A673 (cell line): ENCODE measurements at places on chromosomes 13 and 19. TPM values are rescaled to one million over a fixed set of nuclear protein-coding genes. Genes with fewer than 3 reads are reported as not detected.

The PRR22 gene
- total RNA-seq: 6.5 and 8.2 TPM in 2 replicates

The CLDN10 gene
- 0.37 TPM in 1 of 2 replicates, not detected in the other for total RNA-seq

The CYP2S1 gene
- 0.19 and 0.24 TPM in 2 replicates for total RNA-seq

The PLVAP gene
- total RNA-seq: 0.24 TPM in 1 of 2 replicates, not detected in the other

The OR7D2 gene
- total RNA-seq: not detected in 2 replicates

The ZNF256 gene
- total RNA-seq: 9.5 and 11.0 TPM in 2 replicates

The KIR2DL3 gene
- not detected in 2 replicates for total RNA-seq

The RANBP3 gene
- total RNA-seq: 126 and 130 TPM in 2 replicates

The RXFP2 gene
- not detected in 2 replicates for total RNA-seq

The ZIK1 gene
- 16.3 and 16.7 TPM in 2 replicates for total RNA-seq

The ZNF497 gene
- total RNA-seq: 2.6 and 3.4 TPM in 2 replicates

The TMEM255B gene
- total RNA-seq: 0.06 and 0.15 TPM in 2 replicates

The IGSF23 gene
- total RNA-seq: not detected in 2 replicates

The ZNF723 gene
- not detected in 2 replicates for total RNA-seq

The TMPRSS9 gene
- total RNA-seq: not detected in 2 replicates

The LGALS7 gene
- total RNA-seq: not detected in 2 replicates

The OR4F17 gene
- not detected in 2 replicates for total RNA-seq

The ERICH6B gene
- not detected in 2 replicates for total RNA-seq

GRCh38 chr13:76314495-76314894 lies 571.7 kb downstream of the KCTD12 start:
- H3K4me1 ChIP-seq: no peaks in the 10 kb centered on the region
- no peaks in the 10 kb centered on the region for H3K36me3 ChIP-seq
- DNase-seq: no peak

DNA sequence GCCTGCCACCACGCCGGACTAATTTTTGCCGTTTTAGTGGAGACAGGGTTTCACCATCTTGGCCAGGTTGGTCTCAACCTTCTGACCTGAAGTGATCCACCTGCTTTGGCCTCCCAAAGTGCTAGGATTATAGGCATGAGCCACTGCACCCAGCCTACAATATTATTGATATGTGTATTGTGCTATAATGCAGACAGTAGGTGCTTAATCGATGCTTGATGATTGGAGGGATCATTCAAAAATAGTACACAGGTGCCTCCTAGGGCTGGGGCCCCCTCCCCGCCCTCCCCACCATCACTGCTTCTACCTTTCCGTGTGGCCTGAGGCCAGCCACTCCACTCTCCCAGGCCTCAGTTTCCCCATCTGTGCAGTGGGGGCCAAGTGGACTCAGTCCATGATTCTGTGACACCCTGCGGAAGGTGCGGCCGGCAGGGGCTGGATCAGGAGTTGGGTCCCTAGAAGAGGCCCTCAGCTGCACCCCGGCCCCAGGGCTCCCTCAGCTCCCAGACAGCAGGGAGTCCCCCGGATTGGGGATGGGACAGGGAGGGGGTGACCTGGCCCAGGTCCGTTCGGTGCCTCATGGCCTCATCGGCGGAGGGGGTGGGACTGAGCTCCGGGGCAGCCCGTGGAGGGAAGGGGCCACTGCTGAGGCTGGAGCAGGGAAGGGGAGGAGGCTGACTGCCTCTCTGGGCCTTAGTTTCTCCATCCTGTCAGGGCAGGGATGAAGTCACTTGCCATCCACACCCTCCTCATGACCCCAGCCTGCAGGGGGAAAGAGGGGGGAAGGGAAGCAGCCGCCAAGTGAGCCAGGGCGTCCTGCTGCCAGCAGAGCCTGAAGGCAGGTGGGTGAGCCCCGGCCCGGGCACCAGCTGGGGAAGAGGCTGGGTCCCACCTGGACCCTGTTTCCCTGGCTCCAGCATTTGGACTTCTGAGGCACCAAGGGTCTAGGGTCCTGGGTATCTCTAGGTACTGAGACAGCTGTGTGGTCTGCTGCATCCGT lies 1.2 kb downstream of the ADAMTSL5 start:
- H3K27ac ChIP-seq: no peak overlapping the region
- peaks cover 12% of the 10 kb centered on the region for H3K4me1 ChIP-seq
- no peak for DNase-seq
- H3K36me3 ChIP-seq: no peaks in the 10 kb centered on the region

GRCh38 chr13:73656863-73657262 lies 477.3 kb downstream of the KLF12 start:
- H3K27ac ChIP-seq: no peak overlapping the region
- no peaks in the 10 kb centered on the region for H3K4me1 ChIP-seq
- no peaks in the 10 kb centered on the region for H3K36me3 ChIP-seq
- no peaks in the 10 kb centered on the region for H3K27me3 ChIP-seq
- DNase-seq: no peak

GRCh38 chr19:7507884-7508283 lies 8.0 kb upstream of the ZNF358 start:
- H3K27me3 ChIP-seq: no peaks in the 10 kb centered on the region
- H3K36me3 ChIP-seq: no peaks in the 10 kb centered on the region
- no peak overlapping the region for H3K27ac ChIP-seq
- no peak overlapping the region for H3K4me3 ChIP-seq

GRCh38 chr13:38635030-38635429 lies 51.8 kb upstream of the FREM2 start:
- no peak for DNase-seq
- H3K4me3 ChIP-seq: no peak overlapping the region
- peaks cover 7% of the 10 kb centered on the region for H3K4me1 ChIP-seq
- no peaks in the 10 kb centered on the region for H3K27me3 ChIP-seq
- no peaks in the 10 kb centered on the region for H3K36me3 ChIP-seq

DNA sequence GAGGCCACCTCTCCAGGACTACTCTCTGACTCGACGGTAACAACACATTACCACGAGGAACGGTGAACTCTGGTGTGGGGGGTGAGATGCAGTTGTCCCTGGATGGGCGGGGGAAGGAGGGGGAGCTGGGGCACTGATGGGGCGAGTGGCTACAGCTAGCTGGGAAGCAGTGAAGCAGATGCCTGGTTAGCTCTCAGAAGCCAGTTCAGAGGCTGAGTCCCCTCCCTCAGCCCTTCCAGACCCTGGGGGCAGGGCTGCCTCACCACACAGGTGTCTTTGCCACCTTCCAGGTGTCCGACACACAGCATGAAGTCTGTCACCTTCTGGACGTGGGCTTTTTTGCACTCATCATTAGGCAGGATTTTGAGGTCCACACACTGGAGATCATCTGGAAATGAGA lies 4.0 kb downstream of the KLK1 start:
- H3K36me3 ChIP-seq: no peaks in the 10 kb centered on the region
- DNase-seq: no peak
- no peak overlapping the region for H3K4me3 ChIP-seq
- H3K27me3 ChIP-seq: peaks cover 7% of the 10 kb centered on the region
- no peak overlapping the region for H3K27ac ChIP-seq

GRCh38 chr13:24180750-24181377 lies 20.3 kb downstream of the SPATA13 start:
- no peak overlapping the region for H3K4me3 ChIP-seq
- no peak for DNase-seq
- H3K27me3 ChIP-seq: no peaks in the 10 kb centered on the region
- H3K27ac ChIP-seq: no peak overlapping the region

GRCh38 chr19:41554907-41555306 lies 21.1 kb upstream of the CEACAM21 start:
- H3K27ac ChIP-seq: no peak overlapping the region
- no peaks in the 10 kb centered on the region for H3K27me3 ChIP-seq
- no peaks in the 10 kb centered on the region for H3K36me3 ChIP-seq
- peaks cover 5% of the 10 kb centered on the region for H3K4me1 ChIP-seq
- no peak overlapping the region for H3K4me3 ChIP-seq

DNA sequence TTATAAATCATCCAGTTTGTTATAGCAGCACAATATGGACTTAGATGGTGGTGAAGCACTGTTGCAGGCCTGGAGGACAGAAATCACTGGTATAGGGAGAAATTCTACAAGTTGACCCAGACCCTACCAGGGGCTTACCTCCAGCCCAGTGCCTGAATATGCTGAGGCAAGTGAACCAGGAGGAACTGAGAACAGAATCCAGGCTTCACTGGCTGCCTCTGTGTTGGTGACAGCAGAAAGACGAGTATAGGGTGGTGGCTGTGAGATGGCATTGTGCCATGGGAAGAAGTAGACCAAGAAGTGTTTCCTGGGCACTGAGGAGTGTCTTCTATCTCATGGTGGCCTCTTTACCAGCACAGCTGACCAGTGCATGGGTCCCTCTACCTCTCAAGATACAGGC lies 15.9 kb upstream of the EID2 start:
- no peaks in the 10 kb centered on the region for H3K36me3 ChIP-seq
- H3K4me3 ChIP-seq: no peak overlapping the region
- H3K4me1 ChIP-seq: no peaks in the 10 kb centered on the region
- peaks cover 14% of the 10 kb centered on the region for H3K27me3 ChIP-seq

DNA sequence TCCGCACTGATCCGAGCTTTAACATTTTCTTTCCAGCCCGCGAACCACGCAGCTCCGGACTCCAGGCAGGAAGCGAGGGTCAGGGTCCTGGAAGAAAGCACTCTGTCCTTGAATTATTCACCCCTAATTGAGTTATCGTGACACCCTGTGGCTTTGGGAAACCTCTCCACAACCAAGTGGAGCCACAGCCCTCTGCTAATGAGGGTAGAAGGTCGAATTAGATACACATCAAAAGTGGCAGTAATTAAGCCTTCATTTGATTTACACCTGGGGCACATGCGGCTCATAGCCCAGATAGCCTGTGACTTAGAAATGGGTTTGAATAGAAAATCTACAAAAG lies 15.9 kb upstream of the RNF17 start:
- H3K27ac ChIP-seq: no peak overlapping the region
- peaks cover 7% of the 10 kb centered on the region for H3K4me1 ChIP-seq
- H3K36me3 ChIP-seq: no peaks in the 10 kb centered on the region
- peak overlapping the region; percentile 41 for H3K4me3 ChIP-seq

- H3K27ac ChIP-seq: no peak overlapping the region
- DNase-seq: no peak
- H3K36me3 ChIP-seq: no peaks in the 10 kb centered on the region
- H3K4me1 ChIP-seq: no peaks in the 10 kb centered on the region
These were observed 270.6 kb downstream of the SLITRK6 start for GRCh38 chr13:85528491-85529217.

- H3K27ac ChIP-seq: no peak overlapping the region
- no peaks in the 10 kb centered on the region for H3K4me1 ChIP-seq
- no peak for DNase-seq
- no peak overlapping the region for H3K4me3 ChIP-seq
These were observed 129.8 kb downstream of the DLEU7 start for GRCh38 chr13:50713523-50714248.

- peak; percentile 21 for DNase-seq
- peaks cover 5% of the 10 kb centered on the region for H3K4me1 ChIP-seq
- H3K4me3 ChIP-seq: no peak overlapping the region
- H3K27me3 ChIP-seq: no peaks in the 10 kb centered on the region
- no peak overlapping the region for H3K27ac ChIP-seq
These were observed 21.7 kb upstream of the CALM3 start for GRCh38 chr19:46579361-46579879.

- no peaks in the 10 kb centered on the region for H3K27me3 ChIP-seq
- DNase-seq: no peak
- H3K4me1 ChIP-seq: peaks cover 4% of the 10 kb centered on the region
- H3K27ac ChIP-seq: no peak overlapping the region
- no peaks in the 10 kb centered on the region for H3K36me3 ChIP-seq
- H3K4me3 ChIP-seq: no peak overlapping the region
These were observed 9.0 kb downstream of the RHPN2 start for GRCh38 chr19:33055718-33056117.

GRCh38 chr13:43364210-43365038 lies 341.0 kb downstream of the DNAJC15 start:
- no peaks in the 10 kb centered on the region for H3K27me3 ChIP-seq
- peak overlapping the region; percentile 15 for H3K4me3 ChIP-seq
- H3K27ac ChIP-seq: peak overlapping the region; percentile 72

- no peak overlapping the region for H3K4me3 ChIP-seq
- H3K36me3 ChIP-seq: no peaks in the 10 kb centered on the region
- no peak overlapping the region for H3K27ac ChIP-seq
These were observed 212.2 kb downstream of the NHLRC3 start for GRCh38 chr13:39250440-39250839.

DNA sequence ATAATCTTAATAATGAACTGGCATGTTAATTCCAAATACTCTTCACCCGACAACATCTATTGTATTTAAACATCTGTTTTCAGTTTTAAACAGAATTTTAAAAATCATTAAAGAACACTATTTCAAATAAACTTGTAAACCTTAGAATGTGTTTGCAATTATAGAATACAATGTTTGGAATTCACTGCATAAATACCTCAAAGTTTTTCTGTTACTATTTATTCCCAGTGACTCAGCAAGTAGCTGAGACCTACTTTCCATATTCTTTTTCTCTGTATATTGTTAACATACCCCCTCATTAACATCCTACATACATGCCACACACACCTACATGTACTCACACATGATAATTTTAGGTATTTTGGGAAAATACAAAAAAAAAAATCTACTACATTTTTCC lies 1134.3 kb downstream of the SLITRK1 start:
- no peak overlapping the region for H3K27ac ChIP-seq
- DNase-seq: no peak
- H3K4me3 ChIP-seq: no peak overlapping the region
- no peaks in the 10 kb centered on the region for H3K27me3 ChIP-seq
- peaks cover 7% of the 10 kb centered on the region for H3K4me1 ChIP-seq

- H3K36me3 ChIP-seq: no peaks in the 10 kb centered on the region
- H3K27ac ChIP-seq: peak overlapping the region; percentile 51
- peaks cover 43% of the 10 kb centered on the region for H3K4me1 ChIP-seq
- peak; percentile 80 for DNase-seq
These were observed 13.3 kb downstream of the ARRDC2 start for GRCh38 chr19:18021121-18021755.

GRCh38 chr13:75702476-75702875 lies 66.3 kb downstream of the LMO7 start:
- no peak for DNase-seq
- no peaks in the 10 kb centered on the region for H3K36me3 ChIP-seq
- H3K27ac ChIP-seq: no peak overlapping the region
- no peak overlapping the region for H3K4me3 ChIP-seq
- no peaks in the 10 kb centered on the region for H3K4me1 ChIP-seq

- no peaks in the 10 kb centered on the region for H3K36me3 ChIP-seq
- no peak overlapping the region for H3K27ac ChIP-seq
- H3K4me3 ChIP-seq: no peak overlapping the region
- DNase-seq: no peak
- H3K27me3 ChIP-seq: no peaks in the 10 kb centered on the region
These were observed 4.3 kb upstream of the FBXO17 start for GRCh38 chr19:38979812-38980211.

GRCh38 chr13:106612688-106613087 lies 44.8 kb upstream of the ARGLU1 start:
- H3K36me3 ChIP-seq: no peaks in the 10 kb centered on the region
- H3K27me3 ChIP-seq: no peaks in the 10 kb centered on the region
- no peak overlapping the region for H3K4me3 ChIP-seq
- no peaks in the 10 kb centered on the region for H3K4me1 ChIP-seq

GRCh38 chr13:46846726-46847125 lies 49.8 kb upstream of the ESD start:
- no peak overlapping the region for H3K4me3 ChIP-seq
- H3K4me1 ChIP-seq: no peaks in the 10 kb centered on the region
- H3K36me3 ChIP-seq: no peaks in the 10 kb centered on the region
- no peaks in the 10 kb centered on the region for H3K27me3 ChIP-seq
